ENCODE measurements at places on chromosomes 11 and 22. TPM values are rescaled to one million over a fixed set of nuclear protein-coding genes. Genes with fewer than 3 reads are reported as not detected.

GRCh38 chr11:116976941-116977570, 121.2 kb downstream of the SIK3 start:
- H3K27me3 ChIP-seq, result no peaks in the 10 kb centered on the region
- H3K4me1 ChIP-seq, result peaks cover 9% of the 10 kb centered on the region
- no peaks in the 10 kb centered on the region for H3K36me3 ChIP-seq
- H3K27ac ChIP-seq, result no peak overlapping the region

DNA sequence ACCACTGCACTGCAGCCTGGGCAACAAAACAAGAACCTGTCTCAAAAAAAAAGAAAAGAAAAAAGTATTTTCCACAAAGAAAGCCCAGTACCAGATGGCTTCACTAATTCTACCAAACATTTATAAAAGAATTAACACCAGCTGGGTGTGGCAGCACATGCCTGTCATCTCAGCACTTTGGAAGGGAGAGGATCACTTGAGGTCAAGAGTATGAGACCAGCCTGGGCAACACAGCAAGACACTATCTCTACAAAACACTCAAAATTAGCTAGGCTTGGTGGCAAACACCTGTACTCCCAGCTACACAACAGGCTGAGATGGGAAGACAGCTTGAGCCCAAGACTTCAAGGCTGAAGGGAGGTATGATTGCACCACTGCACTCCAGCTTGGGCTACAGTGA, 20.1 kb downstream of the RSF1 start:
- H3K4me1 ChIP-seq, result peaks cover 42% of the 10 kb centered on the region
- no peak overlapping the region for H3K27ac ChIP-seq
- H3K4me3 ChIP-seq, result no peak overlapping the region
- H3K27me3 ChIP-seq, result no peaks in the 10 kb centered on the region
- no peaks in the 10 kb centered on the region for H3K36me3 ChIP-seq

The CERK gene
- 37.3 TPM for total RNA-seq

The SLCO2B1 gene
- total RNA-seq, result 55.5 TPM

DNA sequence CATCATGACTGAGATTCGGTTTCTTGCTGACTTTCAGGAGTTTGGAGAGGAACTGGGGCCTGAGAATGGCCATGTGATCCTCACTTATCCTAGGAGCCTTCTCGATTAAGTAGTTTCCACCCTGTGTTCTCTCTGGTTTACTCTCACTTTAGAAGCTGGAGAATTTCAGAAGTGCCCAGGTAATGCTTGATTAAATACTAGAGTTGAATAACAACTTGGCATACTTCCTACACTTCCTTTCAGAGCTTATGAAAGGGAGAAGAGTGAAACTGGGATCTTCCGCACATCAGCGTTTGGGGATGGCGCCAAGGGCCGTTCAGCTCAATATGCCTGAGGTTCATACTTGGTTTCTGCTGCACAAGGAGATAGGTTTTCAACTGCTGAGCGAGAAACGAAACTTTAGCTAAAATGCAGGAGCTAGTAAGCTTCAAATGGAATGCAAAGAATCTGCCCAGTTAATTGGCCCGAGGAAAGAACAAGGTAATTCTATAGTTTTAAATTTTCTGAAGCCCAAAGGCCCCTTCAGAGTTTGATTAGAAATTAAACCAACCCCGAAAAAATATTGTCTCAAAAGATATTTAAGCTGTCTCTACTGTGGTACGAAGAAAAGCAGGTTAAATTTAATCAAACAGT, 823 bp upstream of the MUC15 start:
- no peaks in the 10 kb centered on the region for H3K27me3 ChIP-seq
- no peak for DNase-seq
- H3K4me1 ChIP-seq, result no peaks in the 10 kb centered on the region
- no peaks in the 10 kb centered on the region for H3K36me3 ChIP-seq

All from vagina (tissue), 2 donors.